ENCODE measurements at places on chromosomes 3 and 15.

DNA sequence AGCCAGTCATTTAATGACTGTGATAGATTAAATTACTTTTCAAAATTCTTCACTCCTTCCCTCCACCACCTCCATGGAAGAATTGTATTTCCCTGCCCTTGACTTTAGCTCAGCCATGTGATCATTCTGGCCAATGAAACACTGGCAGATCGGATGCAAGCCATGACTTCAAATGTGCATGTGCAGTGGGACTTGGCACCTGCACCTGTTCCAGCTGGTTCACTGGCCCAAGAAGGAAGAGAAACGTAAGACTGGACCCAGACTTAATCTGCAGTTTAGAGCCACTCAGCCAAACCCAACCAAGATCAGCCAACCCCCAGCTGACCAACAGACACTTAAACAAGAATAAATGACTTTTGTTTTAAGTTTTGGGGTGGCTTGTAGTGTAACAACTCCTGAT lies 11.8 kb downstream of the DPH3 start:
- DNase-seq = no peak

DNA sequence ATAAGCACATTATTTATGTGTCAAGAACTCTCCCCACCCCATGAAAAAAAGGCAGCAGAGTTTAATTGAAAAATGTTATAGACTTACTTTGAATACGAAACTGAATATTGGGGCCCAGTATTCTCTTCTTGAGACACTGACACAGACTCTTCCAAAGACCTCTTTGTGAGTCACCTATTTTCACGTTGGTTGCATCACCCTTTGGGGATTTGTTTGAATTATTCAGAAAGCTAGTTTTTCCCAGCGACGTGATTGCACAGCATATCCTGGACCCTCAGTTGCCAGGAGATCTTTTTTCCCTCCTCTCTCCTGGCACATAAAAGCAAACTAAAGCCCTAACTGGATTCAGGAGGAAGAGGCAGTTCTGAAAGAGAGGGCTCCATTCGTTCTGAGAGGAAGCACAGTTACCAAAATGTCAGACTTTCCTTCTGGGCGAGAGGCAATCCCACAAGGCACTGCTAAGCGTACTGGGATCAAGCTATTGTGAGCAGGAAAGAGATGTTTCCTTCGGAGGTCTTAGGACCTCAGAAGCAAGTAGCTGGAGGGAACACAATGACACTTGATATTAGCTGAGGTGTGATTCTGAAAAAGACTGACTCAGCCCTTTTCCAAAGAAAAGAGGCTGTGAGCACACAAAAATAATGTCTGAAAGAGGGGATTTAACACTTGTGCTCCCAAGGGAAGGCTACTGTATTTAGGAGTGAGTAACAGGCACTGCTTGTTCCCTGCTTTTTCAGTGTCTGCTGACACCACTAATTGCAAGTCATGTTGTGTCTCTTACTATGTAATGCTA lies 65.8 kb upstream of the CADPS start:
- peak; percentile 3 for DNase-seq

GRCh38 chr15:40595773-40596172 lies 1.7 kb downstream of the KNL1 start:
- no peak for DNase-seq

DNA sequence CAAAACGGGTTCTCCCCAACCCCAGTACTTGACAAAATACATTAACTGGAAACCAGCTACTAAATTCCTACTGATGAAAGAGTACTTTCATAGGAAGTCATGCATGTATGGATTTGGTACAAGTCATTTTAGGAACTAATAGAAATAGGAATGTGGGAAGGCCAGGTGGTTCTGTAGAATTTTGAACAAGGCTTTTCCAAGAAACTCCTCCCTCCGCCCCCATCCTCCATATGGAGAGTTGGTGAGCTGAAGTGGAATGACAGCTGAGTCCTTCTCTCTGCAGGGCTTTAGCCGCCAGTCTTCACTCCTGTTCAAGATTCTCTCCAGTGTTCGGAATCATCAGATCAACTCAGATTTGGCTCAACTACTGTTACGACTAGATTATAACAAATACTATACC lies 33.2 kb downstream of the TUBGCP4 start:
- peak; percentile 27 for DNase-seq

- no peak for DNase-seq
Observed at GRCh38 chr3:15345608-15346137, 13.3 kb upstream of the SH3BP5 start.

GRCh38 chr3:133475245-133476010 lies 75.6 kb downstream of the BFSP2 start:
- peak; percentile 14 for DNase-seq

GRCh38 chr3:157460253-157460652 lies 23.6 kb downstream of the PTX3 start:
- DNase-seq = no peak

- DNase-seq = no peak
Observed at GRCh38 chr3:195032106-195032759, 238.7 kb downstream of the XXYLT1 start.

GRCh38 chr3:126979046-126979628 lies 3.8 kb upstream of the PLXNA1 start:
- no peak for DNase-seq

DNA sequence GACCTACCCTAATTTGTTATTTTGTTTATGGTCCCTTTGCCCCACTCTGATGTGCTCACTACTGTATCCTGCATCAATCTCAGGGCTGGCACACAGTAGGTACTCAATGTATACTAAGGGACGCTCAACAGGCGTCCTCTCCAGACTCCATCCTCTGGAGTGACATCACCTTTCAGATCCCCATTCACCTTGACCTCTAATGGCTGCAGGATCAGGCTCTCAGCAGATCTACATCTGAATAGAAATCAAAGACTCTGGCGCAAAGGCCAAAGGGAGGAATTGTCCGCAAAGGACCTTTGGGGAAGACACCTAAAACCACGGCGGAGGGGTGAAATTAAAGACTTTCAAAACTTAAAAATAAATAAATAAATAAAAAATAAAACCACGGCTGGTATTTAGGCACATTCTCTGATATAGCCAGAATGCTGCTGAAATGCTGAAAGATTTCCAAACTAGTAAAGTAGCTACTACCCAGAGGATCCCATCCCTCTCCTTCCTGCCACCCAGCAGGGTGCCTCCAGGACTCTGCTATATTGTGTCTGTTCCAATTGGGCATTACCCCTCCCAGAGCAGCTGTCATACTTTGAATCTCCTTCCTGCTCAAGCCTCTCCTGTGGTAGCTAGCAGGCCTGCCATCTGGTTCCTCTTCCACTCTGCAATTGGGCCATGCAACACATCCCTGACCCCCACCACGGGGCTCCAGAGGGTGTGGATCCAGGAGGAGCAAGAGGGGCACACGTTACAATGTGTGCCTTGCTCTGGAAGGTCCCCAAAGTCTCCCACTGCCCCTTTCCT lies 6.1 kb downstream of the SHF start:
- DNase-seq = no peak

DNA sequence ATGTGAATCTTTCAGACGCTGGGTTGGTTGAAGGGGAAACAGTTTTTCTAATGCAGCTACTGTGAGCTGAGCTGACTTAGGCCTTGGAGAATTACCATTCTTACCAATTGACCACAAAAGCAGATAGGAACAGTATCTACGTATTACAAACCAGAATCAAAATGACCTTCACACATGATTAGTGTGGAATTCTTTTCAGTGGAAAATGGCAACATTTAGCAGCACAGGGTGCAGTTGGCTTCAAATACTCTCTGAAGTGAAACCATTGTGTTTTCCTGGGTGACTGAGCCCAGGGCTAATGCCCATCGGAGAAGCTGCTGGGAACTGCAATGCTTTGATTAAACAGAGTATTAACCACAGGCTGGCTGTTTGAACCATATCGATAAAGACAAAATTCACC lies 40.2 kb upstream of the GOLGA8J start:
- DNase-seq = no peak

DNA sequence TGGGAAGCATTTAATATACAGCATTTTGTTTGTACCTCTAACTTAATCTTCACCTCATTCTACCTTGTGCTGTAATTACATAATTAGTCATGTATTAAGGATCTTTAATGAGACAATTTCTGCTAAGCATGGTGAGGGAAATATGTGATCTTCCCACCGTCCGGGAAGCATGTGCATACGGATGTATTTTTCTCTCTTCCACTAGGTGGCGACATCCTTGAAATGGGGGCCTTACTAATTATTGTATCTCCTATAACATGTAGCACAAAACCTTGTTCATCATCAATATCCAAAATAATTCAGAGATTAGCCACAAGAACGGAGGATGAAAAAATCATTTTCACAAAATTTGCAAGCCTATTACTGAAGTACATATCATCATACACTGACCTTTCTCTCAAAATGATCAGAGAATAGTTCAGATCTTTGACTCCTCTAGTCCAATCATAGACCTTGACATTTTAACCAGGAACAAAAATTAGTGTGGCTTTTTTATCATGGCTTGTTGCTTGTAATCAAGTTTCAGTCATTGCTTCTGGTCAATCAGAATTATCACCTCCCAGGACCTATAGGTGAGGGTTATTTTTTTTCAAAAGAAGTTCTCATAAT lies 148.9 kb upstream of the GBE1 start:
- DNase-seq = peak; percentile 55

- no peak for DNase-seq
Observed at GRCh38 chr3:106438887-106439286, 570.1 kb upstream of the CBLB start.

DNA sequence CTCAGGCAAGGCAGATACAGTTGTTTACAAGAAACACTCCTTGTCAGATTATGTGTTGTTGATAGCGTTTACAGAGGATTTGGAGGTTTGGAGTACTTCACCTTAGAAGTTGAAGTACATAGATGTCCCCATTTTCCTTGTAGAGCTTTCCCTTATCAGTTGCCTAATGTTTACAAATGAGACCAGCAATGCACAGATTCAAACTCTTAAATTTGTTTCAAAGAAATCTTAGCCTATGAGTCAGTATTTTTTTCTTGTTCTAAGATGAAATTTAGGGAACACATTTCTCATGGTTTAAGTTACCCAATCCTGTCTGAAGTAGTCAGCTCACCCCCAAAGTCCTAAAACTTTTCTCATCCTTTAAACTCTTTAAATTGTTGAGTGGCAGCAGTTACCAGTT lies 6.3 kb upstream of the EIF5A2 start:
- no peak for DNase-seq

GRCh38 chr3:197007296-197007940 lies 22.2 kb downstream of the MELTF start:
- DNase-seq = no peak

GRCh38 chr15:47603026-47603425 lies 114.3 kb upstream of the SEMA6D start:
- no peak for DNase-seq

DNA sequence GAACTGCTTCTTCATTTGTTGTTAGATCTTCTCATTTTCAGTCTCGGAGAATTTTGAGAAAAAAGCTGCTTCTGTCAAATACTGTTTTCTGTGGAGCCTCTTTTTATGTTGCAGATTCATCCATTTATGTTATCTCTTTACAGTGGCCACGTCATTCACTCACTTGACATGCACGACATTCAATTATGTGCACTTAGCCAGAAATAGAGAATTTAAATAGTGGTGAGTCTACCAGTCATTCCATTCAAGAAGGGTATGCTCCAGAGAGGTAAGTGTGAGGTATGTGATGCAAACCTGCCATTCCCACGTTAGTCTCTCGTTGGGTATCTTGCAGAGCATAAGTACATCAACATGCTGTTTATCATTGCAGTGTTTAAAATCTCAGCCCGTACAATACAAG lies 9.8 kb downstream of the ARPP19 start:
- no peak for DNase-seq

- peak; percentile 68 for DNase-seq
Observed at GRCh38 chr3:29649815-29650547, 369.1 kb downstream of the RBMS3 start.

DNA sequence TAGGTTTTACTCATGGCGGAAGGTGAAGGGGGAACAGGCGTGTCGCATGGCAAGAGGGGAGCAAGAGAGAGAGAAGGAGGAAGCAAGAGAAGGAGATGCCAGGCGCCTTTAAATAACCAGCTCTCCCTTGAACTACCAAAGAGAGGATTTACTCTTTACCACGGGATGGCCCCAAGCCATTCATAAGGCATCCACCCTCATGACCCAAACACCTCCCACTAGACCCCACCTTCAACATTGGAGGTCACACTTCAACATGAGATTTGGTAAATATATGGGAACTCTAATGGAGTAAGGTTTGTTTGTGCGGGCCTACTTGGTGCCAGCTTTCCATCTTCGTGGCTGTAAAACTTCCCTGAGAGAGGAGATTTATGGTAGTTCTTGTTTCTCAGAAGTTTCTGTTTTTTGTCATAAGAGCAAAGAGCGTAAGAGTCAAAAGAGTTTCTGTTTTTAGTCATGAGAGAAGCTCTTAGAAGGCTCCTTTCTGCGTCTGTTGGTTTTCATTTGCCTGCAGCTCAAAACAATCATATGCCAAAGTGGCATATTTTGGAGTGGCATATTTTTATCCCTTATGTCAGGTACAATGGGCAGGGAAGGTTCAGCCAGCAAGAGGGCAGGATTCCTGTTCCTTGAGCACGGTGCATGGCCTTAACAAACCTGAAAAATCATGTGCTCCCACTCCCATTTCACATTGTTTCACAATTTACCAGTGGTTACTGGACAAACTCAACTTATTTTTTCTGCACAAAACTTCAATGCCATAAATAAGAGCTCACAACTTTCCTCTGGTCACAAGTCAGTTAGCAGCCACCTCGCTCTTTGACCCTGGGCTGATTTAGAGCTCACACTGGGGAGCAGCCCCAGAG lies 12.5 kb downstream of the PML start:
- DNase-seq = no peak

- DNase-seq = no peak
Observed at GRCh38 chr3:184773283-184774186, 38.4 kb upstream of the VPS8 start.

DNA sequence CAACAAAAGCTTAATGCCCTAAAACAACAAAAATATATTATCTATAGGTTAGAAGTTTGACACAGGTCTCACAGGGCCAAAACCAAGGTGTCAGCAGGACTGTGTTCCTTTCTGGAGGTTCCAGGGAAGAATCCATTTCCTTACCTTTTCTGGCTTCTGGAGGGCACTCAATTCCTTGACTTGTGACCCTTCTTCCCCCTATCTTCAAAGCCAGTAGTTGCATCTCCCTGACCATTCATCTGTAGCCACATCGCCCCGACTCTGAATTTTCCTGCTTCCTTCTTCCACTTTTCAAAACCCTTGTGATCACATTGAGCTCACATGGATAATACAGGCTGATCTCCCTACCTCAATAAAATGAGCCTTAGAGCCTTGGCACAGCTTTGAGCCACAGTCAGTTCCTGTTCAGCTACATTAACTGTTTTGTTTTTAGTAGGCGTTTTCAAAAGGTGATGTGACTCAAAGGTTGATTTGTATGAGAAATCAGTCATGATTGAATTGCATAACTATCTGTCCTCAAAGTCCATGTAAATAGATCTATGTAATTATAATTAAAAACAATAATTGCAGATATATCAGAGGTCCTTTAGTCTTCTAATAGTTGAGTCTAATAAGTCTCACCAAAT lies 12.4 kb downstream of the PFN2 start:
- DNase-seq = no peak

Measured in Ammon's horn (tissue), 1 donor.